Stimulated activated CD8-positive, alpha-beta memory T cell treated with anti-CD3 and anti-CD28 coated beads, Interleukin-12 subunit alpha, Interleukin-12 subunit beta, amount 100 ng/mL, for 4 hours (primary cell): ENCODE measurements at places on chromosomes 12 and 14.

DNA sequence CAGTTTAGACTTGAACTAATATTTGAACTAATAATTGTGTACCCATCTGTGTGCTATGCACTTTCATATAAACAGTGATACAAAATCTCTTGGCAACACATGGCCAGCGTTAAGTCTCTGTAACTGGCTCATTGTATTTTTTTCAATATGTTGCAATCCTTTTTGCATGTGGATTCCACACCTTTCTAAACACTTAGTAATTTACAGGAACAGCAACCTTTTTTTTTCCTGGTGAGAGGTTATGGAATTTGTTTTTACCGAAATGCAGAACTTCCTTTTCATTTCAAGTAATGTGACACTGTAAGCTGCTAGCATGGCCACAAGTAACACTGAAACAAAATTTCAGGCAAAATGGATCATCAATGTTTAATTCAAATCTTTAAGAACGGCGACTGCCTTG, 45.4 kb upstream of the EPS8 start:
- no peak for DNase-seq

GRCh38 chr14:78904094-78904493, 733.9 kb downstream of the NRXN3 start:
- DNase-seq: no peak

DNA sequence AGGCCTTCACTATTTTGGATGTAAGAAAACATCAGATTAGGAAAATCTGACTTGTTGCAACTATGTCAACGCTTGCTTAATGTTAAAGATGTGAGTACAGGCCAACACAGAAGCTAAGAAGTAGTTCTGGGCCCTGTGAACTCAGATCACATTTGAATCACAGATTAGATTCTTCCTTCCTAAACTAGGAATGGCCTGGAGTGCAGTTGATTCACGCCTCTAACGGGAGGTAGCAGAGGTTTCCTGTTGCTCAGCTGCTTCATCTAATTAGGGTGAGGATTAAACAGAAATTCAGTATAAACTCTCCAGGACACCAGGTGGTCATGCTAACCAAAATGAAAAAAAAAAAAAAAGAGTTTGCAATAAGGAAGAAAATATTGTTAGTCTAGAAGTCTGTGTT, 314.3 kb downstream of the TRHDE start:
- no peak for DNase-seq

- DNase-seq: no peak
Measured at GRCh38 chr14:35355981-35356841, 48.3 kb downstream of the NFKBIA start.

GRCh38 chr14:89915114-89915878, 39.2 kb downstream of the EFCAB11 start:
- no peak for DNase-seq

DNA sequence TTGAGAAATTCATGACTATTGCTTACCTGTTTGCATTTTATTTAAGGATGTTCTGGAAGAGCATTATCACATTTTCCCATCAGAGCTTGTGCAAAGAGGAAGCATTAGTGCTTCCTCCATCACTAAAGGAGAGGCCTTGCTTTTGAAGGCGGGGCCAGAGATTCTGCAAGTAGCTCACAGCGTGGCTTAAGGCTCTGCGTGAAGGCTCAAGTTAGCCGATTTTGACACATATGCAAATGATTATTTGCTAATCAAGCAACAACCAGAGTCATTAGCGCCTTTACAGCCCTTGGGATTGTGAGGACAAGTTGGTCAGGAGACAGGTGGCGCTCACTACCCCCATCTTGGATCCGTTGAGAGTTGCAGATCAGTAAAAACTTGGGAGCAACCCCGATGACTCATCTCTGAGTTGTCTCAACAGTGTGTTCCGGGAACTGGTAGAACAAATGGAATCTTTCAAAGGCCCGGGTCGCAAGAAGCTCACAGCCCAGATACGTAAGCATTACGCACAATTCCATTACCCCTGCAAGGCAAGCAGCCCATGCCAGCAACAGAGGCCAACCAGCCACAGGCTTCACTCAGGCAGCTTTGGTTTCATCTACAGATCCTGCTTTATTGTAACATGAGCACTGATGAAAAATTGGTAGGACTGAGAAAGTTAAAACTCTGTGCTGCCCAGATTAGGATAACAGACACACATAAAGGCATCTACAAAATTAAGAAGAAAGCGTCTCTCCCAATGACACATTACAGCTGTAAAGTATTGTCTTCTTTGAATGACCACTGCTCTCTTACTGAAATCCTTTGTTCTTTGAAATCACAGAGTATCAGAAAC, 34.9 kb upstream of the SPTSSA start:
- DNase-seq: no peak

DNA sequence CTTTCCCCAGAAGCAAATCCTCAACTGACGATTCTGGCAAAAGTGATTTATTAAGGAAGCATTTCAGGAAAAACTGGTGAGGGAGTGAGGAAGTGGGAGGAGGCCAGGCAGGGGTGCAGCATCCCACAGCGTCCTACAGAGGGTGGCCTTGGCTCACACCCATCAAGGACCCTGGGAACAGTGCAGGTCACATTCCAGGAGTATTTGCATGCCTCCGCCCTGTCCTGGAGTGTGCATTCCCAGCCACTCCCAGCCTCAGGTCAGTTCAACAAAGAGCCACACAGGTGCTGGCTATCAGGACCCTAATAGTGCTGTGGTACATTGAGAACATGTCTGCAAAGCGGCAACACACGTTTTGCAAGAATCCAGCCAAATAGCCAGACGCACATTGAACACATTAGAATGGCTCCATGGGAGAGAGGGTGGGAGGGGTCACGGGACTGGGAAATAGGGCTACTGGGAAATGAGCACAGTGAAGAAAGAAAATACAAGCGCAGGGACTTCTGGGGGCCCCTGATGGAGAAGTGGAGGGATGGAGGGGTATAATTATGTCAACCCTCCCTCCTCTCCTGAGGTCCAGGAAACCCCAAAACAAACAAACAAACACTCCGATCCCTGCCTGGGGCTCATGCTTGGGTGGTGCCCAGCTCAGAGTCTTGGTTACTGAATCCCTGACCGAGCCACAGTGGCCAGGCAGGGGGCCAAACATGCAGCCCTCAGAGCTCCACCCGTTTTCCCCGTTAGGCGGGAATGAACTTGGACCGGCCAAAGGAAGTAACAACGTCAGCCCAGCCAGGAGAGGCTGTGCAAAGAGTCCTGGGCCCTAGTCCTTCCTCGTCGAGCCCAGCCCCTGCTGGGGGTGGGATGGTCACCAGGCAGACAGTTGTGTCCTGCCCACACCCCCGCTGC, 36.5 kb downstream of the CMKLR1 start:
- no peak for DNase-seq

GRCh38 chr12:124492879-124493808, 74.3 kb downstream of the NCOR2 start:
- no peak for DNase-seq

DNA sequence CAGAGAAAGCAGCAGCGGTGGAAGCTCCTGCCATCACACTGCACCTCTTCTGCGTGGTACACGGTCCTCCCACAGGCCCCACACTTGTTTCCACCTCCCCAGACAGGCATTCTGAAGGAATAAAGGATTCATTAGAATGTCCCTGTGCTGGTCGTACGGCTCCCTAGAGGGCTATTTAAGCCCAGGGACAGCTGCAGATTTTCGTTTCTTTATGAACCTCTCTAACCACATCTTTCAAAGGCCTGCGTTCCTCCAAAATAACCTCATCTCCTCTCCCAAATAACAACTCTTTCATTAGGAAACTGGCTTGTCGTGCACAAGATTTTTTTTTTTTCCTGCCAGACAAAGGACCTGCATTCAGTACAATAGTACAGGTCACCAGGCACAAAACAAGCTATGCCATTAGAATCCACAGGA, 12.7 kb downstream of the CSRP2 start:
- no peak for DNase-seq

GRCh38 chr12:109946913-109947312, 46.8 kb downstream of the TCHP start:
- DNase-seq: no peak

DNA sequence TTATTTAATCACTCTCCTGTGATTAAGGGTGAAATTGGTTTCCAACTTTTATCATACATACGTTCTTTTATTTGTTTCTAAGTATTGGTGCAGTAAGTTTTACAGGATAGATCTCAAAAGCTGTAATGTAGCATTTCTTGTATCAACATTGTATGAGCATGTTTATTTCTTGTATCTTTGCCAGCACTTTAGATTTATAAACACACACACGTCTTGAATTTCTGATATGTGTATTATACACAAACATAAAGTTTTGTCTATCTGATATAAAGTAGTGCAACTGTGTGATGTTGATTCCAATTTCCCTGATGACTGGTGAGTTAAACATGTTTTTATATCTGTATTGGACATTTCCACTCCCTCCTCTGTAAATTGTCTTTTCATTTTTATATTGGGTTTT, 134.7 kb downstream of the NOVA1 start:
- DNase-seq: no peak

DNA sequence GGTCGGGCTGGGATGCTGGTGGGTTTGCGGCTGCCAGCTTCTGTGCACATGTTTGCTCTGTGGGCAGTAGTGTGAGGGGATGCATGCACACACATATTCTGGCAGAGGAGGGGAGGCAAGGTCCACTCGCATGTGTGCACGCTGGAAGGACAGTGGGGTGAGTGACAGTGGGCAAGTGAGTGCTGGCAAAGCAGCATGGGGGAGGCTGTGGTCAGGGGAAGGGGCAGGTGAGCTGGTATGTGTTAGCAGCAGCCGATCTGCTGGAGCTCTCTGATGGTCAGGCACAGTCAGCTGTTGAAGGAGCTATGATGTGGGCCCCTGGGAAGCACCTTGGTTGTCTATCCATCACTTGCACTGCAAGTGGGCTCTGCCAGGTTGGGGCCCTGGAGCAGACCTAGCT, 170.3 kb downstream of the NTS start:
- DNase-seq: no peak

DNA sequence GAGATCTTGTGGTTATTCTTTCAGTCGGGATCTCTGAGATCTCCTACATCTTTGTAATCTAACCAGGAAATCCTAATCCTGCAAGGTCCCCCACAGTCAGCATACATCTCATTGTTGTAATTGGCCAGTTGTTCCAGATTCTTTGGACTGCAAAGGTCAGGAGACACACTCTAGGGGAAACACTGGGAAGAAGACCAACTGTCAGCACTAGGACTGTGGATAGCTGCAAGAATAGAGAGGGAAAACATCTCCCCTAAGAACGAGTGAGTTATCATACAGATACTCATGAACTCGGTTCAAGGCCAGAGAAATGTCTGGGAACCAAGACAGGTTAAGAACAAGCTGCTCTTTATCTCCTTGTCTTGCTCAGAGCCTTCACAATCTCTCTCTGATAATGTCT, 217.9 kb upstream of the TMPO start:
- DNase-seq: no peak

DNA sequence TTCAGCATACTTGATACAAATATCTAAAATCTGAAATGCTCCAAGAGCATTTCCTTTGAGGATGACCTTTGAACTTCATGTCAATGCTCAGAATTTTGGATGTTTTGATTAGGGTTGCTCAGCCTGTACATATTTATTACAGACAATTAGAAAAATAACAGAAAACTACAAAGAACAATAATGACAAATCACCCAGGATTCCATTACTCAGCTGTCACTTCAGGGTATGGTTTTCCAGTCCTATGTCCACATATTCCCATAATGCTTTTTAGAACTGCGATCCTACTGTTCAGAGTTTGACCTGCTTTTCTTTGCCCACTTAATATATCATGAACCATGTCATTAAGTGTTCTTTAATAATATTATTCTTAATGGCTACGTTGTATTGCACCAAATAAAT, 11.4 kb downstream of the DLGAP5 start:
- DNase-seq: no peak

- no peak for DNase-seq
Measured at GRCh38 chr14:72924337-72924736, 1.9 kb upstream of the DCAF4 start.

GRCh38 chr14:68771631-68772030, 21.2 kb downstream of the ZFP36L1 start:
- DNase-seq: no peak

- no peak for DNase-seq
Measured at GRCh38 chr12:91606662-91607377, 424.2 kb upstream of the DCN start.

DNA sequence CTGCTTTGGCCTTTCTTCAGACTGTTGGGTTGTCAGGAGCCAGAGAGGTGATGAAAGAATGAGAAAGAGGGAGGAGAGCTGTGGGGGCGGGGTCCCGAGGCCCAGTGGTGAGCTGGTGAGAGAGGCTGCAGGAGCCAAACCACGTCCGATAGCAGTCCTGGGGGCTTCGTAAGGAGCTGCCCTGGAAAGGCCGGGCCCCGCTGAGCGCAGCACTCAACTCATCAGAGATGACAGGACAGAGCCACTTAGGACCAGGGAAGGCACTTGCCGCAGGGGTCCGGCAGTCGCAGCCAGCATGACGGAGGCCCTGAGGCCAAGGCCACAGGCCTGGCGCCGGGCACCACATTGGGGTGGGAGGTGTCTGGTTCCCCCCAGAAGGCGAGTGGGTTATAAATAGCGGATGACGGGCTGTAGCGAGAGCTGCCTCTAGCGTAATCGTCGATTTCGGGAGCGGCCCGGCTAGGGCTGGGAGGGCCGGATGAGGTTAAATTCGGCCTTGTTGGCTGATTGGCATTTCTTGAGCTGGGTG, 179.0 kb downstream of the TSPAN9 start:
- no peak for DNase-seq

DNA sequence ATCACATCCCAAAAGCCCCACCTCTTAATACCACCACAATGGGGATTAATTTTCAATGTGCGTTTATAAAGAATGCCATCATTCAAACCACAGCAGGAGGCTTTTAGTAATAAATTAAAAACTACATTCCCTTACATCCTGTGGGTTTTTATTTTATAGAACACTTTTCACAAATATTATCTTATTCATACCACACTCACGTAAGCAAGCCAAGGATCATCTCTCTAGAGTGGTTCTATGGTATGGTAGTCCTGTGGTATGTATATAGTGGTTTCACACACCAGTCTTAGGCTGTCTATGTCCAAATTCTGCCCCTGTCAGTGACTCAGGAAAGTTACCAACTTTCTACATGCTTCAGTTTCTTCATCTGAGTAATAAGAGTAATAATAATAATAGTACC, 100.2 kb downstream of the GALC start:
- no peak for DNase-seq

GRCh38 chr14:76551906-76552305, 176.0 kb downstream of the ESRRB start:
- no peak for DNase-seq

- no peak for DNase-seq
Measured at GRCh38 chr12:81314903-81315531, 237.1 kb downstream of the ACSS3 start.

DNA sequence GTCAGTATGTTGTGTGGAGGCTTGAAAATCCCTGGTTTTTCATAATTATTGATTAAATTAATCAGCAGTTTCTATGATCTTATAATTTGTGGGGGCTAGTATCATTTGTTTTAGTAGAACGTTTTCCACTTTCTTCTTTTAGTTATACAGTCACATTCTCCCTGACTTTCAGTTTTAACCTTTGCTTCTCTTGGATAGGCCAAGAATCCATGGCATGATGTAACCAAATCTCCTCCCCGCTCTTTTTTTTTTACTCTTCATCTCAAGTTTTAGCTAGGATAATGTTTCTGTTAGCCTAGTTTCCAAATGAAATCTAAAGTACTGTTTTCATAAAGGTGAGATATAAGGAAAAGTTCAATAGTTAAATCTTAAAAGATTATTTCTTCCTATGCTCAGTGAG, 106.5 kb downstream of the TMEM117 start:
- no peak for DNase-seq

GRCh38 chr14:96663491-96664067, 133.6 kb upstream of the VRK1 start:
- DNase-seq: no peak

- DNase-seq: no peak
Measured at GRCh38 chr14:93110856-93111419, 4.8 kb downstream of the ITPK1 start.

GRCh38 chr12:44206045-44206444, 370.2 kb downstream of the TMEM117 start:
- DNase-seq: no peak
